Adipocyte (in vitro differentiated cells): ENCODE measurements at places on chromosomes 11 and 22.

- peak; percentile 65 for DNase-seq
Measured at GRCh38 chr11:92861634-92862033, 107.8 kb upstream of the MTNR1B start.

GRCh38 chr22:28937206-28938025, 54.0 kb downstream of the ZNRF3 start:
- DNase-seq: no peak

DNA sequence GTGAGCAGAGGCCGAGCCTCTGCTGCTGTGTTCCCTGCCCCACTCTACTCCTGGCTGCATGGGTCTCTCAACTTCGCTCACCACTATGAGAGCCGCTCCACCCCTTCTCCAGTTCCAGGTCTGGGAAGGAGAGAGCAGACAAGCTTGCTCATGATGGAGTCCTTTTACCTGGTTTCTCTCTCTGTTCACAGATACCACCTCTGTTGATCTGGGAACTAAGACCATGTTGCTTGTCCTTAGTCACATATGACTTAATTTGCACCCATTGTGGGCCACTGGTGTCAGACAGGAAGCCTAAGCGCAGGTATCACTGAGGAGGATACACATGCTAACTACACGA, 26.8 kb downstream of the MCM5 start:
- no peak for DNase-seq

DNA sequence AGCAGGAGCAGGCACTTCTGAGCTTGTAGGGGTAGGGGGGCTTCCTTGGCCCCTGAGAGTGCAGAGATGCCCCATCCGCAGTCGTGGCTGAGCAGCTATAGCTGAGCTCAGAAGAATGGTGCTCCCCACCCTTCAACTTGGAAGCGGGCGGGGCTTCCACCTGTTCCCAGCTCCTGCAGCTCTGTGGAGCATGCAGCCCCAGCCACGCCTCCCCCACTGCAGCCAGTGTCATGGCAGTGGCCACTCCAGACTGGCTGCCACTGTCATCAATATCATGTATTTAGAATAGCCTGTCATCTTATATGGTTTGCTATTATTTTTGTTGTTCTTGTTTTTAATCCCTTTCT, 213.1 kb downstream of the LRRC4C start:
- no peak for DNase-seq

DNA sequence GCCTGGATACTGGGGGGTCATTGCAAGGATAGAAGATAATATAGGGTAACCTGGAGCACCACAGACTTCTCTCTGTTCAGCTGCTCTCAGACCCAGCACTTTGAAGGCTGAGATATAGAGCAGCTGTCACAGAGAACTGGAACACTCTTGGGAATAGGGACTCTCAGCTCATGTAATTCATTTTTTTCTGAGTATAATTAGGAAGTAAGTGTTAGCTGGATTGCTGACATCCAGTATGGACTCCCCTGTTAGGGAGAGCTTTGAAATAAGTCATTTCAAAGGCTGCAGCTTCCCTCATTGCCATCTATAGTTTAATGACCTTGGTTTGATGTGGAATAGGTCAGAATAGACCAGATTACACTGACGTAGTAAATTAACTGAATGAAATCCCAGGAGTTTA, 120.8 kb upstream of the POU2AF2 start:
- DNase-seq: no peak

GRCh38 chr22:36552289-36552688, 23.3 kb upstream of the EIF3D start:
- DNase-seq: no peak

DNA sequence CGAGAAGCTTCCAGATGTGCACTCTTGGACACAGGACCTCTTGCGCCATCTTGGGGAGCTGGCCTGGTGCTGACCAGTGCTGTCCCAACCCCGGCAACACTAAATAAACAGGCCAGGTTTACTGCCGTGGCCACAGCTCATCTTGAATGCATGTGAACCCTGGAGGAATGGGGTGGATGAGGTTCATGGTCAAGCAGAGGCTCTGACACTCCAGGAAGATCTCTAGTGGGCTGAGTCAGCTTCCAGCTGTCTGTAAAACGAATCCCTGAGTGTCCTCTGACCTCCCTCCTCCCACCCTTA, 51.8 kb downstream of the ALX4 start:
- peak; percentile 22 for DNase-seq

GRCh38 chr11:93525601-93526345, 17.4 kb downstream of the SMCO4 start:
- DNase-seq: peak; percentile 39

GRCh38 chr11:118885831-118886565, 2.3 kb downstream of the CXCR5 start:
- no peak for DNase-seq

DNA sequence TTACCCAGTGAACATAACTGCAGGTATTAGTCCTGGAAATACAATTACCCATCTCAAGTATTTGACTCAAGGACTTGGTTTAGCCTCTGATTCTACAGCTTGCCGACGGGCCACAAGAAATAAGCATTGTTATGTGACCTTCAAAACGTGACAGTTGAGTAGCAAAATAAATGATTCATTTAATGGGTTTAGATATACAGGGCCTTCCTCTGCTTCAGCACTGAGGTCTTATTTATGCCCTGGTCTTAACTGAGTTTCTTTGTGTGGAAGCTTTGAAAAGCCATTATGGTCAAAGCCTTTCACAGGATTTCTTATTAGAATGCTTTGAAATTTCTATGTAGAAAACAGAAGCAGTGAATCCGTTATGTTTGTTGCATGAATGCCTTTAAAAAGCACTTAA, 899.2 kb upstream of the API5 start:
- DNase-seq: no peak

DNA sequence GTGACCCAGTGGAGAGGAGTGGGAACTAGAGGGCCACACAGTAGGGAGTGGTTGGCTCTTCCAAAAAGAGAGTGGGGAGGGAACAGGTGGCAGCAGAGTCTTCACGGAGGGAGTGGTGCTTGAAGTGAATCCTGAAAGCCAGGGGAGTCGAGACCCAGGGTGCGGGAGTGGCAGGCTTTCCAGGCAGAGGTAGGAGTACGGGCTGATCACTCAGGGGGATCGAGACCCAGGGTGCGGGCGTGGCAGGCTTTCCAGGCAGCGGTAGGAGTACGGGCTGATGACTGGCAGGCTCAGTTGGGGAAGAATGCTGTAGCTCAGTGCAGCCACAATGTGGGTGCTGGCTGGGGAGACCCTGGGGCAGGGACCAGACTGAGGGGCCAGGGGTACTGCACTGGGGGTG, 148.2 kb downstream of the TBC1D22A start:
- DNase-seq: no peak

DNA sequence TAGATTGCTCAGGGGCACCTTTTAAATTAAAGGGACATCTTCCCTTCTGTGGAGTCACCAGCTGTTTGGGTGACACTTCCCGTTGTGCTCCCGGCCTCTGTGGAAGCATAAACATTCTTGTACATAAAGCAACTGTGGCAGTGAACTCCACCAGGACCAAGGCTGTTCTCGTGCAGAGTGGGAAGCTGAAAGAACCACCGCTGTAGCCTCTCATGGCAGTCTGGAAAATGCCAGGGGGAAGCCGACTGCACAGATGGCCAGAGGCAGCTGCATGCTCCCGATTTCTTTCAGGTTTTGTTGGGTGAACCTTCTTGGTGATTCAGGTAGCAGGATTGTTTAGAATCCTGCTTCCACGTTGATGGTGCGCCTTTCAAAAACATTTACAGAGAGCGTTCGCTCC, 10.3 kb downstream of the UBASH3B start:
- peak; percentile 52 for DNase-seq

DNA sequence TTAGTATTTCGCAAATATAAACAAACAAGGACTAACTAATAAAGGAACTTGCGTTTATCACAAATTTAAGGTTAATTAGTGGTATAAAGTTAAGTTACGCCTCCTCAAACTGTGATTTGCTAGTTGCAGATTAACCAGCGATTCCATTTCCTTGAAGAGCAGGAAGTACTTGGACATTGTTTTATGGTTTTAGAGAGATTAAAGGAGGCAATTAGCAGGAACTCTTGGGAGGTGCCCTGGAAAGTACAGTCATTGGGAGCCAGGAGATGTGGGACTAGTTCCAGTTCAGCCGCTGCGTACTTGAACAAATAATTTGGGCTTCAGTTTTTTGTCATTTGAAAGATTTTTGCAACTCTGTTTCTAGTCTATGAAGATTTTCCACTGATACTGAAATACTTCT, 3.3 kb downstream of the FAM118B start:
- no peak for DNase-seq

- DNase-seq: no peak
Measured at GRCh38 chr11:31030138-31030792, 339.3 kb downstream of the DCDC1 start.

DNA sequence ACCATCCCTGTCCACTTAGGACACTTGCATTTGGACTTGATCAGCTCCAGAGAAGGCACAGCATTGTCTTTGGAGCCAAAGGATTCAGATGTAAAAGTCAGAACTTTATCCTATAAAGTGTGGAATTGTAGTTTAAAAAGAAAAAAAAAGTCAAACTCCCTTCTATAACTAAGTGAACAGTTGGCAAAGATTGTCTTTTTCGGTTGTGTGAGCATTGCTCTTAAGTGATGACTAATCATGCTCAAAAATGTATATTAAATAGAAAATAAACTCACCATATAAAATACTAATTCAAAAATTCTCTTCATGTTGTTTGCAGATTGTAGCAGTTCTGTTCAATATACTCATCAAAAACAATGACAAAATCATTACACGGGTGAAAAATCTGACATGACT, 93.8 kb downstream of the ETS1 start:
- peak; percentile 54 for DNase-seq

DNA sequence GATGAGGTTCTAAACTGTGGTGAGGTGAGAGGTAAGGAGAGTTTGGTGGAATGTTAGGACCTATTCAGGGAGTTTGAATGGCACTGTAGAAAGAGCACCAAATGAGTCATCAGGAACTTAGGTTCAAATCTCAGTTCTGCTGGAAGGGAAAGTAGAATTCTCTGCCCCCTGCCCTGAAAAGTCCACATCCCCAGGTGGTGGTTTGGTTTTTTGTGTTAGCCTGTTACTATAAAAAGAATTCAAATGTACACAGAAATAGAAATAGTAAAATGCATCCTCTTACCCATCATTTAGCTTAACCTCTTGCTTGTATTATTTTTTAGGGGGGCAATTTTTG, 20.2 kb downstream of the PPFIBP2 start:
- DNase-seq: no peak

DNA sequence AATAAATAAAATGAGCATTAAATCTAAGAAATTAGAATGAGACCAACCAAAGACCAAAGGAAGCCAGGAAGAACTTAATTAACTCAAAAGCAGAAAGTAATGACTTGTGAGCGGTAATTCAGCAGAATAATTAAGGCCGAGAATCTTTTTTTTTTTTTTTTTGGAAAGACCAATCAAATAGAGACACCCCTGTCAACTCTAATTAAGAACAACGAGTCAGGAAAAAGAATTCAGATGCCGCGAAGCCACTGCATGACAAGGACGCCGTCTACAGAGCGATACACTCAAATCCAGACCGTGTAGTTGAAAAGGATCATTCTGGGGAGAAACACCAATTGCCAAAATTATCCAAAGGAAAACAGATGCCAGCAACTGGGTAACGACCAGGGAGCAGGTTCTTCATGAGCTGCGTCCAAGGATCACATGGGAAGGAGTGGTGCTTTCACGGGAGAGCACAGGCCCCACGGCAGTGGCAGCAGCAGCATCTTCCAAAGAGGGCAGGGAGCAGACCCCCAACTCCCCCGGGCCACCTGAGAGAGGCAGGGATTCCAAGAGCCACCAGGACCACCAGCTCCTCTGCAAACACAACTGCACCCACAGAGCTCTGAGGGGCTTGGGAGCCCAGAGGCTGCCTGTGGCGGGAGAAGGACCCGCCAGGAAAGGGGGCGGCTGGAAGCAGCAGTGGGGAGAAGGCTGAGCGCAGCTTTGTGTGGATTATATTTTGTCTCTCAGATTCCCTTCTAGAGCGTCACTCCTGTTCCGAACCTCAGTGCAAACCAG, 469.8 kb downstream of the BRD1 start:
- DNase-seq: no peak

DNA sequence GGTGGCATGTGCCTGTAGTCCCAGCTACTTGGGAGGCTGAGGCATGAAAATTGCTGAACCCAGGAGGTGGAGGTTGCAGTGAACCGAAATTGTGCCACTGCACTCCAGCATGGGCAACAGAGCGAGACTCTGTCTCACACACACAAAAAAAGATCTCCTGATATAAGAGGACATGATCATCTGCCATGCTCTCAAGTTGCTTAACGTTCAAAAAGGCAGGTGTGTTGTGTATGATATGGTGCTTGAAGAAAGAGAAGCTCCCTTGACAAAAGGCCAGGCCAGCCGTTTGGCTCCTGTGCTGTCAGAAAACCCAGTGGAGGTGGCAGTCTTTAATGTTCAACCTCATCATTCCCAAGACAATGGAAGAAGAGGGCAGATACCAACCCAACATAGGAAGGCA, 117.3 kb upstream of the PLET1 start:
- no peak for DNase-seq

- no peak for DNase-seq
Measured at GRCh38 chr11:17702876-17703275, 16.5 kb upstream of the MYOD1 start.

DNA sequence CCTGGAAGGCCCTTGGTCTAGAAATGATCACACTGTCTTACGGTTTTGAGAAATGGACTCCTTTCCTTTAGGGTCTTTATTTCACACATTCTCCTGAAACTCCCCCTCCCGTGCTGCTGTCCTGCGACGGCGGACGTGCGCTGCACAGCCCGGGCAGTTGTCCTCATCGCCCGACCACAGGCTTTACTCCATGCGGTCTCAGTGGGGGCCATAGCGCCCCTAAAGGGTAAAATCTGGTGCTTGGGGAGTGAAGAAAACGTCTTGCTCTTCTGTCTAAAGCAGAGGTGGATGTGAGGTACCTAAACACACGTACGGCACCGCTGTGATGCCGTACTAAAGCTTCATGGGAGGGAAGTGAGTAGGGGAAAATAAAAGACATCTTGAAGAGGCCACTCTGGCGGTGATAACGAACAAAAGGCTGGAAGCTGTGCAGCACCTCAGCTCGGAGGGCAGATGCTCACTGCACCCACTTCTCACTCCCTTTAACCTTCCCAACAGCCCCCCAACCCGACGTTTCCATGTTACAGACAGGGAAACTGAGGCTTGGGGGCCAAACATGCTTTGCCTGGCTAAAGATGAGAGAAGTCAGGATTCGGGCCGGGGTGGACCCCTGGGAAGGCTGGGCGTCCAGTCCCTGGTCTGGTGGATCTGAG, 22.6 kb downstream of the MPPED1 start:
- no peak for DNase-seq

GRCh38 chr11:38448284-38448683, 1850.2 kb upstream of the RAG2 start:
- no peak for DNase-seq

DNA sequence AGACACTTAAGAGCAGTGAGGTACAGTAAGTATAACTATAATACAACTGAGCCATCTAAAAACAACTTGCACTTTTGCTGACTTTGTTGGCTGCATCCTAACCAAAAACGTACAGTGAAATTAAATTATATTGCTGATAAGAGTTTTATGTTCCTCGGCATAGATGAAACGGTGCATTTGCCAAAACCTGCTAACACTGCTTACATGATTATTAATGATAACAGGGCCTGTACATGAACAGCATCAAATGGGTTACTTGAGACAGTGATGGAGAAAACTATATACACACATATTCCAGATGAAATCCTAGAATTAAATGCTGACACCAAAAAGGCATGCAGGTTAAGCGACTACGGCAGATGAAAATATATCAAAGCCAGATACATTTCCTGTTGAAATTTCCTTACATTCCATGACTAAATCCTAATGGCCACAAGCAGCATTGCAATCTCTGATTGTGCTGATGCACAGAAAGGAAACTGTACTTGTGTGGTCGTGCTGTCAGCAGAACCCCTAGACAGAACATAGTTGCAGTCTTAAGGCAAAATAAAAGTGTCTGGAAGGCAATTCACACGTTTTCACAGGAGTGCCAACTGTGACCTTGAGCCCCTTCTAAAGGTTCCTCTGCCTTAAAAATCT, 143.9 kb downstream of the CADM1 start:
- no peak for DNase-seq
